T-helper 1 cell (primary cell): ENCODE measurements at places on chromosomes 11 and 22.

DNA sequence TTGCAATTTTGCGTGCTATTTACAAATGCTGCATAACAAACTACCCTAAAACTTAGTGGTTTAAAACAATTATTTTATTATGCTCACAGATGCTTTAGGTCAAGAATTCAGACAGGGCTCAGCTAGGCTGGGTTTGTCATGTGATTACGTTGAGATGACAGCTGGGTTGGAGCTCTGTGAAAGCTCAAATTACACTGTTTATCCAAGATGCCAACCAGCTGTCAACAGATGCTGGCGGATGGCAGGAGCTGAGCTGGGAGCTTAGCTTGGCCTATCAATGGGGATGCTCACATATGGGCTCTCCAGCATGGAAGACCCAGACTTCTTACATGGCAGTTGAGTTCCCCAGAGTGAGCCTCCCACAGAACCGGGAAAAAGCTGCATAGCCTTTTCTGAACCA is 62.7 kb downstream of the STK33 start:
- no peak for DNase-seq

- DNase-seq: no peak
Measured at GRCh38 chr22:32905400-32905799, 103.9 kb downstream of the TIMP3 start.

DNA sequence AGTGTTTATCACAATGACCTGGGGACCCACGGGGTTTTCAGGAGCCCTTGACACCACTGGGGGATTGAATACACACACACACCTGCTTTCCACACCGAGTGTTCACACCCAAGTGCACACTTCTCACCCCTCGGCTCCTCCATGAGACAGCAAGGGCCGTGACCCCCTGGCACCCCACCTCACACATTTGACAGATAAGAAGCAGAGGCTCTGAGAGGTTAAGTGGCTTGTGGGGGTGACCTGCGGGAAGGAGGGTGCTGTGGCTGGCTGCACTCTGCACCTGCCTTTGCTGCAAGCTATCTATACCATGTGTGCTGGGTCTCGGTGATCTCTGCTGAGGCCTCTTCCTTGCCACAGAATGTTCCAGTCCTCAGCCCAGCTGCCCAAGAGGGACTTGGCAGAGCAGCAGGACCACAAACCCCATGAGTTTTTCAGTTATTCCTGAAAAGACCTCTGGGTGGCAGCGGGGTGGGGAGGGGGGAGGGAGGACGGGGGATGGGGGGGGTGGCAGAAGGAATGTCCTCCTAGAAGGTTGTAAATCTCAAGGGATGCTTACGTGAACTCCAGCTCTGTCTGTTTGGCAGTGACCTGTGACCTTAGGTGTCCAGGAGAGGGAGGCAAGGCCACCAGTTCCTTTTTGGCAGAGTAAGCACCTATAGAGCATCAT is 47.9 kb upstream of the RFPL3 start:
- no peak for DNase-seq

DNA sequence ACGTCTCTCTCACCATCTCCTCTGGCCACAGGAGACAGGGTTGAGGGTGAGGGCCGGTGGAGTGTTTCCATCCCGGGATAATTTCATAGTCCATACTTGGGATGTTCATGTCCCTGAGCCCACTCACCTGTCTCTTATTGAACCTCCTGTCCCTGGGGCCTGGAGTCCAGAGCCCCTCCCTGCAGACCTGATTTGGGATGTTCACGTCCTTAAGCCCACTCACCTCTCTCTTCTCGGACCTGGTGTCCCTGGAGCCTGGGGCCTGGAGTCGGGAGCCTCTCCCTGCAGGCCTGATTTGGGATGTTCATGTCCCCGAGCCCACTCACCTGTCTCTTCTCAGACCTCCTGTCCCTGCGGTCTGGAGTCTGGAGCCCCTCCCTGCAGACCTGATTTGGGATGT is 868.2 kb downstream of the BRD1 start:
- DNase-seq: no peak

DNA sequence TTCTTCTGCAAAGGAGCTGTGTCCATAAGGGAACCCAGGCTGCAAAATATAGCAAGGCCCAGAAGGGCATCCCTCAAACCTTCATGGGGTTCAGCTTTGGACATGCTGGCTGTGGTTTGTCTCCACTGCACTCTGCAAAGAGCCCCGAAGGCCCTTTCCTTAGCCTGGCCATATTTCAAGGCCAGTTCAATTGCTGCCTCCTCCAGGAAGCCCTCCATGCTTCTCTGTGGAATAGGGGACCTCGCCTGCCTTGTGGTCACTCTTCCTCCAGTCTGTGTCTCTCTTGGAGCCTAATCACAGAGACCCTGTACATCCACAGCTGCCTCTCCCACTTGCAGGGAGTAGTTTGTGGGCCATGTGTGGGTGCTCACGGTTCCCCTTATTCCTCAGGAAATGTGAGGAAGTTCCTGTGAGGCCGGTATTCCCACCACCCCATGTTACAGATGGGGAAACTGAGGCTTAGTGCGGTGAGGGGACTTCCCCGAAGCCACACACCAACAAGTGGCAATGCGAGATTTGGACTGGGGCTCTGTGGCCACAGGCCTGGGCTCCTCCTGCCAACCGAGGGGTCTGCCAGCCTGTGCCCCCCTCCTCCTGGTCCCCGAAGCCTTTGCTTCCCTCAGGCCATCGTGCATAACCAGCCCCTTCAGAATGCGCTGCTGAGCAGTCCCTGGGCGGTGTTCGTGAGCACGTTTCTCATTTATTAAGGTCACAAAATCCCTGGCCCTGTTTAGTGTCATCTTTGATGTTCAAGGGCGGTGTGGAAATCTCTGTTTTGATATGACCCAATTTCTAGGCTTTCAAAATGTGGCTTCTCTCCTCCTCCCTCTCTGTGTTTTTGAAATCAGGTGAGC is 65.8 kb downstream of the PARVB start:
- DNase-seq: no peak

DNA sequence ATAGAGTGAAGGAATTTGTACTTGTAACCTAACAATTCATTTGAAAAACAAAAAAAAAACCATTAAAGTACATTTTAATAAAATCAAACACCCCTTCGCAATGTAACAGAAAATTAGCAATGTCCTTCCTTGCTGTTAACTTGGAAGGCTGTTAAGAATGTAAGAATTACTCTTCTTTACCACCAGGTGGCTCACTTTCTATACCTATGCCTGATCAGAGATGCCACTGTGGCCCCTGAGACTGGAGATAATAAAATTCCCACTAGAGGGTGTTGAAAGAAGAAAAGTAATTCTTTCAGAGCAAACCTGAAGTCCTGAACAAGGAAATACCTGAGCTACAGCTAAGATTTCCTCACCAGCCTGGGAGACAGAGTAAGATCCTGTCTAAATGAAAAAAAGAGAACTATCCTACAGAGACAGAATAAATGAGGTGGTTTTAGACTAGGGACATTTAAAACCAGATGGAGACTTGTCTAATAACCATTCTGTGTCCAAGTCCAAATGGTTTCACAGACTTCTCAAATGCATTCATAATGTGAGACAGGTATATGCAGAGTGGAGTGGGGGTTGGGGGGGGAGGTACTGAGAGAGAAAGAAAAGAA is 1089.3 kb downstream of the FAM181B start:
- peak; percentile 16 for DNase-seq

DNA sequence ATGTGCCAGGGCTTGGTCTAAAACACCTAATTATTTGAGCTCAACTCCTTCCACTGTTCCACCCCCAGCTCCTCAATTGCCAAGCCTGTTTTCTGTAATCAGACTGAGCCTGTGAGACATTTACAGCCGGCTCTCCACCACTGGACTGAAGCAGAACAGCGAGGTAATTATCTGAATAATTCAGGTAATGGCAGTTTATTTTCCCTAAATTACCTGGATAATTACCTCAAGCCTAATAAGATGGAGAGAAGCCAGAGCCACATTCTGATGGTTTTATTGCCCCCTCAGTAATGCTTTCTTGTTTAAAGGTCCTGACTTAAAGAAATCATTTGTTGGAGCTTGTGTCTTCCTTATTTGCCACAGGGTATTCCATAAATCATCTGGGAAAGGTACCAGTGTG is 64.2 kb downstream of the FZD4 start:
- no peak for DNase-seq

GRCh38 chr11:123509737-123510578 is 79.9 kb downstream of the GRAMD1B start:
- DNase-seq: no peak

GRCh38 chr11:128580612-128581011 is 6.7 kb downstream of the ETS1 start:
- DNase-seq: no peak

- no peak for DNase-seq
Measured at GRCh38 chr11:113376156-113376555, 11.4 kb upstream of the ANKK1 start.

- no peak for DNase-seq
Measured at GRCh38 chr11:123381817-123382554, 48.1 kb upstream of the GRAMD1B start.

DNA sequence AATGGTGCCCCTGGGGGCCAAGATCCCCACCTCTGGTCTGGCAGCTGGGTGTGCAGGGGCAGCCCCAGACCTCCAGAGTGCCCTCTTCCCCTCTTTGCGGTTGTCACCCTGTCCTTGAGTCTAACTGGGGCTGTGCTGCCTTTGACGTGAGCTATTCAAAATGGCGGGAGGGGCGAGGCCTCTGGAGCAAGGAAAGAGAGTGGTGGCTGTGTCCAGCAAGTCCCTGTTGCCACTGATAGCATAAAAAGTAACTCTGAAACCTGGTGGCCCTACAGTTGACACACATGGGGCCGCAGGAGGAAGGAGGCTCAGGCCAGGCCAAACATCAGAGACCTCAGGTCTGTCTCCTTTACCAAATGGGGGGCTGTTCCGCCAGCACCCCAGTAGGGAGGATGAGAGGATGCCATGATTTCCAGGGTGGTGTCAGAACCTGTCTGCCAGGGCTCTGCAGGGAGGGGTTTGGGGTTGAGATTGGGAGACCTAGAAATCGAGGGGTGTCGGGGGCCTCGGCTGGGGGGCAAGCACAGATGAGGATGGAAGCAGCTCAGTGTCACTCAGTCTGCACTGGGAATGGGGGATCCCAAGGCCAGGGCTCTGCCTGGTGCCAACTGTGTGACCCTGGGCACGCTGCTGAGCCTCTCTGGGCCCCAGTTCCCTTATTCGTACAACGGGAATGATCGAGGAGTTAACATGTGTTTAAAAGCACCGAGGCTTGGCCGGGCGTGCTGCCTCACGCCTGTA is 49.2 kb upstream of the KCNQ1OT1 start:
- no peak for DNase-seq

- DNase-seq: no peak
Measured at GRCh38 chr11:111582163-111582562, 20.1 kb upstream of the SIK2 start.

GRCh38 chr11:64916040-64916774 is 802 bp downstream of the ATG2A start:
- DNase-seq: no peak

- no peak for DNase-seq
Measured at GRCh38 chr11:1641096-1641495, 11.5 kb downstream of the KRTAP5-5 start.

DNA sequence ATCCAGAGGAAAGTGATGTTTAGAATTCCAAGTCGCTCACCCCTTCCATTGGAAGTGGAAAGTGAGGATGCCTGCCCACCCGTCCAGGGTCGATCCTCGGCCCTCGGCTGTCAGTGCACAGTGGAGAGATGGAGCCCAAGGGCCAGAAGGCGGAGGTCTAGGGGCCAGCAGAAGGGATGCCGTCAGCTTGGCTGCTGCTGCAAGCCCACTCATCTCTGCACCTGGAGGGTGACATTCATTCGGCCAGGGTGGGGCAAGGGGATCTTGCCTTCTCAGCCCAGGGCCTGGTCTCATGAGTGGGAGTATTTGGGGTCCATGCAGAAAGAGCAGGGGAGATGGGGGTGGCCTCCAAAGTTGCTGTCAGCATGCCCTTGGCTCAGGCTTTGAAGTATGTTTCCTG is 30.7 kb downstream of the LINC01488 start:
- no peak for DNase-seq

DNA sequence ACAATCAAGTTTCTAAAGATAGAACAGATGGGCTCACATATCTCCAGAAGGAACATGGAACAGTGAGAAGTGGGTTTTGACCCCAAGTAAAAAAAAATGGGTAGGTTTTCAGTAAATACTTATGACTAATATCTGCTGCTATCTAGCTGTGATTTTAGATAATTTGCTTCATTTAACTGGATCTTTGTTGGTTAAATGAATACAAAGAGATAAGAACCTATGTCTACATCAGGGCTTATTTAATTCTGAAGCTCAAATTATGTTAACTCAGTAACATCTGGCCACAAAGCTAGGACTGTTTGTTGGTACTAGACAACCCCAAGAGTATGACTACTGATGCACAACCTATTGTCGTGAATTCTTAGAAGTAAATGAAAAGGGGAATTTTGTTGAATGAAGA is 144.4 kb upstream of the SESN3 start:
- no peak for DNase-seq

DNA sequence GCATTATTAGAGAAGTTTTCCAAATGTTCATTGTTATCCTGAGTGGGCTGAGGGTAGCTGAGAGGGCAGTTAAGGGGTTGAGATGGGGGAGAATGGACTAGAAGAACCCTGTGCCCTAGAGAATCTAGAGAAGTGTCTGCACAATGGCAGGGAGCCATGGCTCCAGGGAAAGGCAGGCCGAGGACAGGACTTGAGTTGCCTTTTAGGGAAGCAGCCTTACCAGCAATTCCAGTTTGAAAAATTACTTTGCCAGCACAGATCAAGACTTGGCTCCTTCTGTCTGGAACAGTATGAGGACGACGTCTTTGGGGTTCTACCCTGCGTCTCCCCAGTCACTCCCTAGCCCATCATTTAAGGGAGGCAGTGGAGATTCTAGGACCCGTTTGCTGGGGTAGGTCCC is 25.7 kb upstream of the MICAL3 start:
- DNase-seq: no peak

- DNase-seq: no peak
Measured at GRCh38 chr11:100808904-100809491, 121.9 kb downstream of the ARHGAP42 start.

DNA sequence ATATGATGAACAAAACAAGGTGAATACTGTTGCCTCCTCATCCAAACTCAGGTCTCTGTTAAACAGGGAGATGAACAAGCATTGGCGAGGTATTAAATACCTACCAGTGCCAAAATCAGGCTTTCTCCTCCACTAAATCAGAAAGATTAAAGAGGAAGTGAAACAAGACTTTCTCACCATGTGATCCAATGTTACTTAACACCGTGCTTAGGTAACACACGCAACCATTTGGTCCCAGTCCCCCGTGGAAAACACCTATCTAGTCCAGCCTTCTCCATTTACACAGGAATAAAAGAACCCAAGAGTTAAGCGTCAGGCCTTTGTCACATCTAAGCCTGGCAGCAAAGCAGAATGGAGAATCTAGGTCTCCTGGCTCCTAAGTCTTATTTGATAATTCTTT is 34.5 kb downstream of the TENM4 start:
- DNase-seq: no peak
